Transverse colon (tissue), 4 donors: ENCODE measurements at places on chromosomes 2 and 18. TPM values are rescaled to one million over a fixed set of nuclear protein-coding genes. Genes with fewer than 3 reads are reported as not detected.

The FOXD4L1 gene
- 0.16 TPM for total RNA-seq

The CROCC2 gene
- not detected for total RNA-seq

The CYP27C1 gene
- total RNA-seq: 0.64 TPM

The TEX44 gene
- not detected for total RNA-seq

The VIT gene
- 3.6 TPM for total RNA-seq

The ZNF385B gene
- total RNA-seq: 6.0 TPM

The RNF138 gene
- 24.8 TPM for total RNA-seq

The FBXO36 gene
- 2.1 TPM for total RNA-seq

The ASB18 gene
- not detected for total RNA-seq

- H3K27me3 ChIP-seq: no peaks in the 10 kb centered on the region
- H3K4me1 ChIP-seq: no peaks in the 10 kb centered on the region
- DNase-seq: no peak
- H3K4me3 ChIP-seq: no peak overlapping the region
- H3K36me3 ChIP-seq: no peaks in the 10 kb centered on the region
These were observed 7.8 kb downstream of the SULT1C4 start for GRCh38 chr2:108385411-108386071.

- H3K27me3 ChIP-seq: no peaks in the 10 kb centered on the region
- H3K27ac ChIP-seq: peak overlapping the region; percentile 71
- no peak overlapping the region for H3K4me3 ChIP-seq
- DNase-seq: peak; percentile 81
- no peaks in the 10 kb centered on the region for H3K36me3 ChIP-seq
- H3K4me1 ChIP-seq: no peaks in the 10 kb centered on the region
These were observed 42.6 kb upstream of the HPCAL1 start for GRCh38 chr2:10260130-10260529.

GRCh38 chr2:102558463-102558862 is 60.9 kb upstream of the SLC9A2 start:
- DNase-seq: no peak
- H3K4me1 ChIP-seq: no peaks in the 10 kb centered on the region
- H3K4me3 ChIP-seq: no peak overlapping the region
- no peaks in the 10 kb centered on the region for H3K36me3 ChIP-seq

DNA sequence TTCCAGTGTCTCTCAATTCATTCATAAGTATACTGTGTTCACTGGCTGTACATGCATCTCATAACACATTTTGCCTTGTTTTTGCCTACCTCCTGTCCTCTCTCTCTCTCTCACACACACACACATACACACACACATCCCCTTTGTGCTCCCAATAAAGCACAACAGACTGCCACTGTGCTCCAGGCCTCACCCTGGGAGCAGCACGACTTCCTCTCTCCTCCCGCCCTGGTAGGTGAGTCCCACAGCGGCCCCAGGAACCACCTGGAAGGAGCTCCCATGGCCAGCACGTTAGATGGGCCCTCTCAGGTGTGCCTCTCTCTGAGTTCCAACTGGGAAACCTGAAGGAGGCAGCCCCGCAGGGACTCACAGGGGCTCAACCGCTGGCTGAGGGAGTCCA is 65.4 kb downstream of the MARCHF4 start:
- no peaks in the 10 kb centered on the region for H3K36me3 ChIP-seq
- no peaks in the 10 kb centered on the region for H3K27me3 ChIP-seq
- no peaks in the 10 kb centered on the region for H3K4me1 ChIP-seq
- no peak overlapping the region for H3K4me3 ChIP-seq
- H3K27ac ChIP-seq: no peak overlapping the region
- no peak for DNase-seq

GRCh38 chr2:3151153-3151918 is 226.3 kb downstream of the EIPR1 start:
- H3K4me1 ChIP-seq: no peaks in the 10 kb centered on the region
- H3K27ac ChIP-seq: no peak overlapping the region
- H3K36me3 ChIP-seq: no peaks in the 10 kb centered on the region
- no peak for DNase-seq
- no peak overlapping the region for H3K4me3 ChIP-seq

DNA sequence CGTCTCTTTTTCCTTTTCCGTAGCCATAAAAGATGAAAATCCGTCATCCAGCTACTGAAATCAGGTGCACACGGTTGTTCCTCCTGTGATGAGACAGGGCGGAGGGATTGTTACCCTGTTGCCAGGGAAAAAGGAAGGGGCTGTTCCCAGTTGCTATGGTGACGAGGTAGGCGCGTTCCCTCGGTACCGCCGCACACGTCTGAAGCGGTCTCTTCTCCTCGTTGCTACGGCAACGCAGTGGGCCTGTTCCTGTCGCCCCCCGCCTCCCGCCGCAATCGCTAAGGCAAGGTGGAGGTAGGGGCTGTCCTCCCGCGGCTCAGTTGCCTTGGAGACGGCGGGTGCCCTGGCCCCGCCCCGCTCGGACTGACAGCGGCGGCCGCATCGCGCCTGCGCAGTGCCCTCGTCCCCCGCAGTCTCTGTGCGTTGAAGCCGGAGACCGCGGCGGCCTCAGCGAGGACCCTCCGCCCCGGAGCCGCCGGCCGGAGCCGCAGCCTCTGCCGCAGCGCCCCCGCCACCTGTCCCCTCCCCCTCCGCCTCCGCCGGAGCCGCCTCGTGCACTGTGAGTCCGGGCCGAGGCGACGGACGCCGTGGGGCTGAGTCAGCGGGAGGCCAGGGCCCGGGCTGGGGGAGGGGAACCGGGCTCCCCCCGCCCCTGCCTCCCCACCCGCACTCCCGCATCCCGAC is at the start of gene MAPRE3:
Gene MAPRE3 (plus strand): TSS at position 394 of the 684 bp plus-strand sequence. CDS start 51,582 bp downstream, outside the sequence.
- no peaks in the 10 kb centered on the region for H3K27me3 ChIP-seq
- no peaks in the 10 kb centered on the region for H3K36me3 ChIP-seq
- H3K27ac ChIP-seq: peak within 1 kb of the TSS; percentile 86
- peaks cover 28% of the 10 kb centered on the region for H3K4me1 ChIP-seq
- H3K4me3 ChIP-seq: peak within 1 kb of the TSS; percentile 89

GRCh38 chr2:232593982-232594381 is 39.4 kb upstream of the EFHD1 start:
- DNase-seq: peak; percentile 39
- H3K4me1 ChIP-seq: peaks cover 11% of the 10 kb centered on the region
- no peaks in the 10 kb centered on the region for H3K36me3 ChIP-seq
- no peak overlapping the region for H3K4me3 ChIP-seq
- peak overlapping the region; percentile 71 for H3K27ac ChIP-seq

GRCh38 chr2:140643761-140644187 is 1487.0 kb downstream of the LRP1B start:
- no peaks in the 10 kb centered on the region for H3K36me3 ChIP-seq
- no peaks in the 10 kb centered on the region for H3K4me1 ChIP-seq
- H3K27ac ChIP-seq: no peak overlapping the region
- no peaks in the 10 kb centered on the region for H3K27me3 ChIP-seq
- no peak overlapping the region for H3K4me3 ChIP-seq
- DNase-seq: no peak

DNA sequence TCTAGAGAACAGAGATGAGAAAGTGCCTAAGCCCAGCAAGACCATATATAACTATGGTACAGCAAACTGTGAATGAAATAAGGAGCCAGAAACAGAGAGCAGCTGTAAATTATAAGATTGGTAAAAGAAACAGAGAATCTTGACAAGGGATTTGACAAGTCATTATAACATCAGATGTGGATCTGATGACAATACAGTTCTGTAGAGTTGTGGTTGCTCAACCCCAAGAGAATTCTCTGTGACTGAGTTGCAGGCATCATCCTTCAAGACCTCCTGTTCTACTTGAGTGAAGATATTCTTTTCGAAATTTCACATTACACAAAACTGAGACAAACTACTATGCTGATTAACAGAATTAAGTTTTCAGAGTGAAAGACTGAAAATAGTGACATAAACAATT is 343.1 kb upstream of the SLC39A10 start:
- H3K4me1 ChIP-seq: peaks cover 4% of the 10 kb centered on the region
- H3K4me3 ChIP-seq: no peak overlapping the region
- H3K27ac ChIP-seq: no peak overlapping the region
- no peaks in the 10 kb centered on the region for H3K36me3 ChIP-seq
- no peak for DNase-seq
- H3K27me3 ChIP-seq: no peaks in the 10 kb centered on the region

- H3K36me3 ChIP-seq: no peaks in the 10 kb centered on the region
- DNase-seq: no peak
- no peak overlapping the region for H3K4me3 ChIP-seq
- H3K27ac ChIP-seq: no peak overlapping the region
- no peaks in the 10 kb centered on the region for H3K27me3 ChIP-seq
- H3K4me1 ChIP-seq: no peaks in the 10 kb centered on the region
These were observed 31.5 kb downstream of the CXCR4 start for GRCh38 chr2:136086253-136087016.

DNA sequence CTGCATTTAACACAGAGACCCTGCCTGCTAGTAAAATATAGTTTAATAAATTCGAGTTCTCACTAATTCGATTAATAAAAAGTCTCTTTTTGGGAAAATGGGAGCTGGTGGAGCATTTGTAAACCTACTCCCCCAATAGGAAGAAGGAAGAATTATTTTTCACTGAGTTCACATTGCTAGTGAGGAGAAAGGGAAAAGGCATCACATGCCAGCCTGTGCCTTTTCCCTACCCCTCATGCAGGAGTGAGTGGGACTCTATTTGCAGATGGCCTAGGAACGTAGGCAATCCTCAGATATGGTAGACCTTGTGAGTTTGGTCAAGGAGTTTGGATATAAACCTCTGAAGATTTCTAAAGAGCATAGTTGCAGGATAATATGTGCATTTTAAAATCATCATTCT is 218.4 kb upstream of the TRIB2 start:
- H3K27ac ChIP-seq: no peak overlapping the region
- DNase-seq: no peak
- H3K27me3 ChIP-seq: no peaks in the 10 kb centered on the region
- no peak overlapping the region for H3K4me3 ChIP-seq

DNA sequence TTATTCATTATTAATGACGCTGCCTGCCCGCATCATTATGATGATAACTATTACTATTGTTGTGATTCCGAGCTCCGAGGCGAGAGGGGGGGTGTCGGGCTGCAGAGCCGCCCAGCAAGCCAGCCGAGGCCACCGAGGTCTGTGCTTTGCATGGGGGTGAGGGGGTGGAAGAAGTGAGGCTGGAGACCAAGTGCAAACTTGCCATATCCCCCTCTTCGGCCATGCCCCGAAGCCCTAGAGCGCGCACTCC is 3.6 kb downstream of the BCL11A start:
- no peaks in the 10 kb centered on the region for H3K36me3 ChIP-seq
- peak overlapping the region; percentile 53 for H3K4me3 ChIP-seq
- DNase-seq: peak; percentile 46
- peaks cover 23% of the 10 kb centered on the region for H3K4me1 ChIP-seq

DNA sequence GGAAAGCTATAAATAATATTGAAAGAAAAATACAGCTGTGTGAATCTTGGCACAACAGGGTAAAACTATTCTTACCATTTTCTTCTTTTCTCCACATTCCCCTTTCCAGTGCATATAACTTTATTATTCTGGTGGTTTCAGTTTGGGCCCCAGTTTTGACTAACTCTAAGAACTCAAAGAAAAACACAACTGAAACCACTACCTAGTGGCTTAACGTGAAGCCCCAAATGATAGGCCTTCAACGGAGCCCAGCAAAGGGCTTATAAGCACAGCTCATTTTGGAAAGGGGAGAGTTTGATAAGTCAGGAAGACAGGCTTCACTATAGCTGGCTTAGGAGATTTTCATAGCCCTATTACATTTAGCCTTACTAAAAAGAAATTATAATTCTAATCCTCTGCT is 62.4 kb downstream of the PPP1R1C start:
- no peak for DNase-seq
- H3K27ac ChIP-seq: no peak overlapping the region
- peaks cover 4% of the 10 kb centered on the region for H3K4me1 ChIP-seq
- H3K27me3 ChIP-seq: no peaks in the 10 kb centered on the region
- H3K4me3 ChIP-seq: no peak overlapping the region

GRCh38 chr2:237160271-237160919 is 74.7 kb downstream of the COPS8 start:
- no peaks in the 10 kb centered on the region for H3K27me3 ChIP-seq
- peak overlapping the region; percentile 39 for H3K27ac ChIP-seq
- DNase-seq: no peak
- no peaks in the 10 kb centered on the region for H3K4me1 ChIP-seq
- no peaks in the 10 kb centered on the region for H3K36me3 ChIP-seq

DNA sequence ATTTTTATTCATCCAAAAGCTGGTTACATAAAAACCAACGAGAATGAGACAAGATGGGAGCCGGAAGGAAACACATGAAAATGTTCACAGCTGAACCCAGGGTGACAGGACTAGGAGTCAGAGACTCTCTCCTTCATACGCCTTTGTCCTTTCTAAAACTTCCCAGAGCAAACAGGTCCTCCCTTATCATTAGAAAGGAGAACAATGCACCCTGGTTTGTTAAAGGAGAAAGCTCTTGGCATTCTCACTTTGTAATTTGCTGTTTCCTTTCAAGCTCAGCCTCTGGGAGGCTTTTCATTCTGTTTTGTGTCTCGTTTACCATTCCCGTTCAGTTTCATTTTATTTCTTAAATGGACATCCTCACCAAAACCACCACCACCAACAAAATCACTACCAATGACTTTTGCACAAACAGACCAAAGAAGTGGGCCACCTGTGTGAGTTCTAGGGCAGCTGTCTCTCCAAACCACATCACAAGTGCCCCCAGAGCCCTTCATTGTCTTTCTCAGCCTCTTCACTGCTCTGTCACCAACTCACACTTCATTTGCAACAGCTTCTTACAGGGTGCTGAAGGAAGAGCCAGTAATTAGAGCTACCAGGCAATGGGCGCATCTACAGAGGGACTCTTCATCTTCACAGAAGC is 105.3 kb downstream of the HDAC4 start:
- H3K36me3 ChIP-seq: no peaks in the 10 kb centered on the region
- H3K4me3 ChIP-seq: no peak overlapping the region
- peaks cover 87% of the 10 kb centered on the region for H3K4me1 ChIP-seq
- H3K27ac ChIP-seq: peak overlapping the region; percentile 54
- DNase-seq: no peak

DNA sequence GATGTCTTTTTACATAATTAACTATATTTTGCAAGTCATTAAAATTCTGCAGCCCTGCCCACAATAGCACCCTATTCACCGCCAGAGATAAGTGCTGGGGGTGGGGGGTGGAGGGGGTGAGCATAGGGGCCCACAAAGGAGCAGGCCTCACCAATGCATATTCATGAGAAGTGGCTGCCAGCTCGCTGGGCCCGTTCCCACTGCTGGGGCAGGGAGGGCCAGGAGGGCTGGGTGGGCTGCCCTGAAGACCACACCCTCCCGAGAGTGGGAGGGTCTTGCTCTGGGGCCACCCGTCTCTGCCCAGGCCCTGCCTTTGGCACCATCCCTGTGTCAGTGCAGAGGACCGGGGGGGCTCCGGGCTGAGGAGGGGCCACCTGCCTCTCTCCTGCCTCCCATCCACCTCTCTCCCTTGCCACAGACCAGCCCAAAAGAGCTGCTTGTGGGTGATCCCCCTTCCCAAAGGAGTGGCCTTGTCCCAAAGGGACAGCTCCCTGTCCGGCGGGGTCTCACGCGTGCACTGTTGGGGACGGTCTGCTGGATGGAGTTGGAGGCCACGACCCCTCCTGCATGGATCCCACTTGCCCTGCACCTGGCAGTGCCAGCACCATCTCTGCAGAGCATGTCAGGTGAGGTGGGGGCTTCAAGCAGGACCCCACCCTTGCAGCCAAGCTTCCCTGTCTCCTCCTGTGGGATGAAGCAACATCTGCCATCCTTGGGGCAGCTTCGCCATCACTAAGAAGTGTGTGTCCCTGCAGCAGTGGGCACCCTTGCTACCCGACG is 138.8 kb upstream of the GPC1 start:
- H3K36me3 ChIP-seq: no peaks in the 10 kb centered on the region
- no peaks in the 10 kb centered on the region for H3K4me1 ChIP-seq
- no peaks in the 10 kb centered on the region for H3K27me3 ChIP-seq

GRCh38 chr18:40274618-40275196 is 1680.3 kb upstream of the PIK3C3 start:
- H3K4me1 ChIP-seq: no peaks in the 10 kb centered on the region
- no peak overlapping the region for H3K4me3 ChIP-seq
- H3K36me3 ChIP-seq: no peaks in the 10 kb centered on the region
- no peak overlapping the region for H3K27ac ChIP-seq
- no peaks in the 10 kb centered on the region for H3K27me3 ChIP-seq
- DNase-seq: no peak
